ENCODE measurements at places on chromosomes 5 and 9. TPM values are rescaled to one million over a fixed set of nuclear protein-coding genes. Genes with fewer than 3 reads are reported as not detected.

The HAVCR2 gene
- 0.10 TPM for total RNA-seq

The FOXE1 gene
- 4.2 TPM for total RNA-seq

The LAMC3 gene
- 0.38 TPM for total RNA-seq

The CARTPT gene
- total RNA-seq = 0.43 TPM

The SOWAHA gene
- total RNA-seq = 4.4 TPM

The CTXN3 gene
- total RNA-seq = not detected

The EPB41L4B gene
- 29.1 TPM for total RNA-seq
